ENCODE measurements at places on chromosomes 12 and 14.

GRCh38 chr14:34383839-34384238 is 78.2 kb downstream of the SPTSSA start:
- no peak for DNase-seq

DNA sequence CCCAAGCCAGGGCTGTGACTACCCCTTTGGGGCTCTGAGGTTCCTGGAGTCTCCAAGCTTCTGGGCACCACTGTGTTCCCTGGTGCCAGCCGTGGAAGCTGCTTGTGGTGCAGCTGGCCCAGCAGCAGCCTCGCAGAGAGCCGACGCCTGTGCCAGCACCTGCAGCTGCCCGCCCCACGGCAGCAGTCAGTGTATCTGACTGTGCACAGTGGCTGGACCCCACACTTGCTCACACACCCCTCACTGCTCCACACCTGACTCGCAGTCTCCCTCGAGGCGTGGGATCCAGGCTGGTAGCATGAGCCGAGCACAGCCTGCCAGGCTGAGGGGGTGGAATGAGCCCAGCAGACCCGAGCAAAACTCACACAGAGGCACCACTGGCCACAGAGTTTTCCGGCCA is 325.2 kb downstream of the PCNX1 start:
- DNase-seq = no peak

GRCh38 chr12:53626702-53627169 is 554 bp upstream of the ATF7 start:
- DNase-seq = no peak

DNA sequence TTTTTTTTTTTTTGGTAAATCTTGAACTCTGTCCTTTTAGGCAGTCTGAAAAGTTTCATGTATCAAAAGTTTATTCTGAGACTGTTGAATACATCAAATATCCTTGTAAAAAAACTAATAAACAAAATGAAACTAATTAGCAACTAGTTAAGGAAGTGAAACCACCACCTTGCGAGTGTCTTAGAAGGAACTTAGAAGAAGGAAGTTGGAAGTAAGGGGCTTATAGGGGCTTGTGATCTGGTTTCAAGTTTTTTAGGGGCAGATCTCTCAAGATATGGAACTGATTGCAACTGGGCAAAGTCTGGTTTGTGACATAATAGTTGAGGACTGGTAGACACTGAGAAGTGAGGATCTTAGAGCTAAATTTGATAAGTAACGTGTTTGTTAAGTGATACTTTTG is 748.8 kb downstream of the C12orf50 start:
- DNase-seq = no peak

- DNase-seq = no peak
These were observed 10.9 kb upstream of the MYH7 start for GRCh38 chr14:23446291-23446851.

DNA sequence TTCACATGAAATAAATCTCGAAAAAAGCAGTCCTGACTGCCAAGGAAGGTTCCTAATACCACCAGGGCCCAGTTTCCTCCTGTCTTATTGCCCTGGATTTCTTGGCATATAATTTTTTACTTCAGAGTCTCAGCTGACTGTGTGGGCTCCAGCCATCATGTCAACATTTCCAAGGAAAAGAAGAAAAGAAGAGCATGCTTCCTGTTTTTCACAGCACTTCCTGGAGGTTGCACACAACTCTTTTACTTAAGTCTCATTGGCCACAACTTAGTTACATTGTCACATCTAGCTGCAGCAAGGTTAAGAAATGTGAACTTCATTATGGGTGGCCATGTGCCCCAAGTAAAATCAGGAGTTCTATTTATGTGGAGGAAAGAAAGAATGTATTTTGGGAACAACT is 24.3 kb downstream of the DACT1 start:
- DNase-seq = no peak
